ENCODE measurements at places on chromosomes 12 and 14.

GRCh38 chr12:5318874-5319273 lies 113.0 kb upstream of the NTF3 start:
- no peak for DNase-seq

GRCh38 chr14:101824339-101824727 lies 62.8 kb downstream of the PPP2R5C start:
- peak; percentile 60 for DNase-seq

DNA sequence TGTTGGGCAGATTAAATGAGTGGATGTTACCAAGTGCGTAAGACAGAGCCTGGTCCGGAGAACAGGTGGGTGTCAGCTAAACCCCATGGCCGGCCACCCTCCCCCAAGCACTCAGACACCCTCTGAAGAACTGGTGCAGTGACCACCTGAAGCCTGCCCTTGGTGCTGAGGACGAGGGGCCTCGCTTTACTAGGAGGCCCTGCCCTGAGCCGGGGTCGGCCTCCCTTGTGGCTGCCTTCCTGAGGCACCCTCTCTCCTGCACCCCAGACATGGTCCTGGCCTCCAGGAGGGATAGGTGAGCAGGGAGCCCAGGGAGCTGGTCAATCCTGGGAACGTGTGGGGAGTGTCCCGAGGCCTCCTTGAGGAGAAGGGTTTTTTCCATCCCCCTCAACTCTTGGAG lies 4.9 kb upstream of the KIF26A start:
- DNase-seq: no peak

- DNase-seq: no peak
Observed at GRCh38 chr12:65392491-65392890, 114.0 kb downstream of the MSRB3 start.

DNA sequence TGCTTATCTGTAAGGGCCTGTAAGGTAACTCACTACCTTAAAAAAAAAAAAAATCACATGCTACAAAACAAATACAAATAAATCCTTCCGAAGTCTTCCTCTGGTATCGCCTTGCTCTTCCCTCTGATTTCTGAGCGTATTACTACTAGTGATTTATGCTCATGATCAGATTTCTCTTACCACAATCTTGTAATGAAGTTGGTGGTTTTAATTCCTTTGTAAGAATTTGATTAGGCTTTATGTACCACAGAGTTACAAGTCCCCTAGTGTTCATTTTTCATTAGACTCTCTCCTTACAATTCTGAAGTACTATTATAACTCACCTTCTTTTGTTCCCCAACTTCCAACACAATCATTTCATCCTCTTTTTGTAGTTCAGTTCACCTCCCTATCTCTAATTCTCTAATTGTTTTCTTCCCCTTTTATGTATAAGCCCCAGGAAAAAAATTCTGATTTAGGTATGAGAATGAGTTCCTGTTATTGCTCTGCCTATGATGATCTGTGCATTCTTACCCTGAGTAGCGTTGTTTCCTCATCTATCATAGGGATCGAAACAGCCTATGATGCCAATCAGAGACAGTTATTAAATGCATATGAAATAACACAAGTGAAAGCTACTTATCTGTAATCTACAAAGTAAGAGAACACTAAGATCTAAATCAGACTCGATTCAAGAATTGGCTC lies 81.5 kb downstream of the EPS8 start:
- no peak for DNase-seq

Data from OCI-M1 (cell line).